Stimulated activated CD8-positive, alpha-beta memory T cell treated with anti-CD3 and anti-CD28 coated beads, Interleukin-2, amount 100 ng/mL, for 1 hour (primary cell): ENCODE measurements at places on chromosomes 12 and 14.

GRCh38 chr12:98121963-98122362 lies 393.4 kb upstream of the TMPO start:
- DNase-seq = no peak

DNA sequence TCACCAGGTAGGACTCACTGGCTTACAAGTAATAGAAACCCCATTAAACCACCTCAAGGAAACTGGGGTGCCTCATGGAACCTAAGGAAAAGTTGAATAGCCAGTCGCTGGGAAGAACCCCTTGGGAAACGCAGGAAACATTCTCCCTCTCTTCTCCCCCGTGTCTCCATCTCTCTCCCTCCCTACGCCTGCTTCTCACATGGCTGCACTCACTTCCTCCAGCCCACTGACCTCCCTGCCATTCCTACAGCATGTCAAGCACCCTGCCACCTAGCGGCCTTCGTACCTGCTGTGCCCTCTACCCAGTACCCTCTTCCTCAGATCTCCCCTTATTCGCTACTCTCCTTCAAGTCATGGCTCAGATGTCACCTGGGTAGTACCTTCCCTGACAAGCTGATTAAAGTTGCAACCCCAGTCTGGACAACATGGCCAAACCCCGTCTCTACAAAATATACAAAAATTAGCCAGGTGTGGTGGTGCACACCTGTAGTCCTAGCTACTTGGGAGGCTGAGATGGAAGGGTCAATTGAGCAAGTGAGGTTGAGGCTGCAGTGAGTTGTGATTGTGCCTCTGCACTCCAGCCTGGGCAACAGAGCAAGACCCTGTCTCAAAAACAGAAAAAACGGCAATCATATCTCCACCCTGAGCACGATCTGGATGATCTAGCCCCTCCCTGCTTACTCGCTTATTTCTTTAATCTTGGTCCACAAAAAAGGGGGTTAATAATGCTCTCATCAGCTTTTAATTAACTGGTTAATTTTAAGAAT lies 6.4 kb upstream of the DTX1 start:
- DNase-seq = no peak

- DNase-seq = no peak
These were observed 38.3 kb downstream of the SRGAP1 start for GRCh38 chr12:63882844-63883243.

DNA sequence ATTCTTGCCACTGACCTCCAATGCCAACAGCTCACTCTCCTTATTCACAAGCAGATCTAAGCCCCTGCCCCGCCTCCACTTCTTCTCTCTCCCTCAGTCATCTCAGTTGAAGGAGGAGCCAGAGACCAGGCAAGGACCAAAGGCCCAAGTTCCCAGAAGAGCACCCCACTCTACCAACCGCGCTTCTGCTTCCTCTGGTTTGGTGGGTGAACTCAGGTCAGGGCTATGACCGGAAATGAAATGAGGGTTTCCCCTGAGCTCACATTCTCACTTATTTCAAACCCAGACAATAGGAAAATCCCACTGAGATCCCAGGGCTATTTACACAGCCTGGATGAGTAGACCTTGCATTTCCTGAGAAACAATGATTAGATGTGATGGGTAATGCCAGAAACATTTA lies 9.9 kb downstream of the DPF3 start:
- DNase-seq = no peak

DNA sequence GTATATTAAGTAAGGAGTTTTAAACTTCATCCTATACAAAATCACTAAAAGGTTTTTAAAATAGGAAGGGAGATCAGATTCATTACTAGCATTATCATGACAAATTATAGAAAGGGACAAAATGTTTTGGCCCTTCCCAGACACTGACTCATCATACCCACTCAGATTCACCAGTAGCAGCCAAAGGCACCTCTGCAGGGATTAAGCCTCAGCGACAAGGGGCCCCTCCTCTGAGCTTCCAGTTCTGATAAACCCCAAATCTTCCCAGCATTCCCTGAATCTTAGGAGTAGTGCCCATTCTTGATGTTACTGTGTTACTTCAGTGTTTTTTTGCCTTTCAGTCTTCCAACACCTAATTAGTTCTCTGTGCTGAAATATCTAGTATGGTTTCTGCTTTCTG lies 14.5 kb downstream of the KRAS start:
- no peak for DNase-seq

DNA sequence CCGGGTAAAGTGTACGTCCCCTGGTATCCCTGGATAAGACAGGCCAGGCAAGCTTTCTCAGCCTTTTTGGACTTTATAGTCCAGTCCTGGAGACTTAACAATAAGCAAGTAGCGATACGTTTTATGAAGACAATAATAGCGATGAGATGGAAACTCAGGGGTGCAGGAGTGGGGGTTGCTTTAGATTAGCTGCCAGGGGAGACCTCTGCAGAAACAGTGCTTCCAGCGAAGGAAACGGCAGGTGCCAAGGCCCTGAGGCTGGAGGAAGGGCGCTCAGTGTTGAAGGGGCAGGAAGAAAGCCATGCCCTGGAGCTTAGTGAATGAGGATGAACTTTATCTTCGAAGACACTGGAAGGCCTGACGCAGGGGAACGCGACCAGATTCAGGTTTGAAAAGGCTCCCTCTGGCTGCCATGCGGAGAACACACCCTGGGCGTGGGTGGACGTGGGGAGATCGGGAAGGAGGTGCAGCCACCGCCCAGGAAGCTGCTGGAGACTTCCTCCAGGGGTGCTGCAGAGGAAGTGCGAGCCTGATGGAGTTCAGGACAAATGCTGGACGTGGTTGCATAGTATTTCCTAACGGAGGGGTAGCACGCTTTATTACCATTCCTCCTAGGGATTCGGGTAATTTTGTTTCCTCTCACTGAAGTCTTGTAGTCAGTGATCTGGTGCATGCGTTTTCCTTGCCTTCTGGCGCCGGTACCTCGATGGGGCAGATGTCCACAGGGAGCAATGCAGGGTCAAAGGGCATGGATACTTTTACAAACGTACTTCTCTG lies 26.1 kb upstream of the UBC start:
- peak; percentile 69 for DNase-seq

- no peak for DNase-seq
These were observed 379.2 kb downstream of the GRIN2B start for GRCh38 chr12:13602172-13602571.

GRCh38 chr14:101586531-101587430 lies 25.5 kb downstream of the DIO3 start:
- no peak for DNase-seq

DNA sequence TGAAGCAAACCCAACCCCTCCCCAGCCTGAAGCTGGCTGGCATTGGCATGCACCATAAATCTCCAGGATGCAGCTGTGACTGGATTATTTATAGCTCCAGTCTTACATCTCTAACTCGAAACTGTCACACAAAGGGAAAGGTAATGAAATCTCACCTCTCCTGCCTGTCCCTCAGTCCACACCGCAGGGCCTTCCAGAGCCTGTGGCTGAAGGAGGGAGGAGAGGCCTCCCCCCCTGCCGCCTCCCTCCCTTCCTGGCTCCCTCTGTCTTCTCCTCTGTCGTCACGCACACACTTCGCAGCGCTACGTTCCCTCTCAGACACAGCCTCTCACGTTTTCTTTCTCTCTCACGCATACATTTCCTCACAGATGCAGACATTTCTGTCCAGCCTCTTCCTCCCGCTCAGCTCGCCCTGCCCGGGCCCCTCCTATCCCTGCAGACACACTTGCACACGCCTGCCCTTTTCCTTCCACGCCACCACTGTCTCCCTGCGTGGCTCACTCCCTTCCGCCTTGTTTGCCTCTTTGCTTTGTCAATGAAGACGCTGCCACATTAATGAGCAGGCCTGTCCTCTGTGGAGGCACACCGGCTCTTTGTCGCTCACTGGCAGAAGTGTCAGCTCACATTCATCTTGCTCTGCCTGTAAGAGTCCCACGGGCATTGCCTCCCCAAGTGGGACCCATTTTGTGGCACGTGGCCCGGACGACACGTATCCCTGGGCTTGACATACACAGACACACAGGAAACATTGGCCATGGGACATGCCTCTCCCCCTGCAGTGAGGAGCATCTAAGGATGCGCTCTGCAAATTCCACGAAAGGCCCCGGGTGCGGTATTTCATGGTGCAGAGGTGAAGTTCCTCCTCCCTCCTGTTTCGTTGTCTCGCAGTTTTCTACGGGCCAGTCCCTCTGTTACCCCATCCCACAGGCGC lies 27.9 kb downstream of the IRF2BPL start:
- DNase-seq = no peak

DNA sequence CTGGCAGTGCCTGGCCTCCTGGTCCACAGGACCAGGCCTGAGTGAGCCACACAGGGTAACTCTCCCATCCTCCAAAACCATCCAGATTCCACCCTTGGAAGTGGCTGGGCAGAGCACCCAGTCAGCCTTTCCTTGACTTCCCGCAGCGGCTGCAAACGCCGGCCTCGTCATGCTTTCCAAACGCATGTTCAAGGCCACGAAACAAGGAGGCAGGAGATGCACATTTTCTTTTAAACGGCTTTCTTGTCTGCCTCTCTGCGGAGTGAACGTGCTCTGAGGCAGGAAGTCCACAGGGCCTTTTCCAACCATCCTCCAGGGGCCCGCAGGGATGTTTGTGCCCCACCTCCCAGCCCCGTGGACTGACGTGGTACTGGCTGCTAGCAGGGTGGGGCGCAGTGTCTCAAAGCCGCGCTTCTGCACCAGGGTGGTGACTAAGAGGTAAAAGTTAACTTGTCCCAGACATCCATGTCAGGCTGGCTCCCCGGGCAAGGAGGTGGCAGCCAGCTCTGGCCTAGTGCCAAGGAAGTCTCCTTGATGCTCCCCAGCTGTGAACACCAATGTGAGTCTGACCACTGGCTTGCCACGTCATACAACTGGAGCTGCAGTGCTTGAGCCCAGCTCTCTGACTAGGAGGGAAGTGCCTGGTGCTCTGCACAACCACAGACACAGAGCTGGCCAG lies 45.0 kb downstream of the KCNA5 start:
- DNase-seq = no peak

DNA sequence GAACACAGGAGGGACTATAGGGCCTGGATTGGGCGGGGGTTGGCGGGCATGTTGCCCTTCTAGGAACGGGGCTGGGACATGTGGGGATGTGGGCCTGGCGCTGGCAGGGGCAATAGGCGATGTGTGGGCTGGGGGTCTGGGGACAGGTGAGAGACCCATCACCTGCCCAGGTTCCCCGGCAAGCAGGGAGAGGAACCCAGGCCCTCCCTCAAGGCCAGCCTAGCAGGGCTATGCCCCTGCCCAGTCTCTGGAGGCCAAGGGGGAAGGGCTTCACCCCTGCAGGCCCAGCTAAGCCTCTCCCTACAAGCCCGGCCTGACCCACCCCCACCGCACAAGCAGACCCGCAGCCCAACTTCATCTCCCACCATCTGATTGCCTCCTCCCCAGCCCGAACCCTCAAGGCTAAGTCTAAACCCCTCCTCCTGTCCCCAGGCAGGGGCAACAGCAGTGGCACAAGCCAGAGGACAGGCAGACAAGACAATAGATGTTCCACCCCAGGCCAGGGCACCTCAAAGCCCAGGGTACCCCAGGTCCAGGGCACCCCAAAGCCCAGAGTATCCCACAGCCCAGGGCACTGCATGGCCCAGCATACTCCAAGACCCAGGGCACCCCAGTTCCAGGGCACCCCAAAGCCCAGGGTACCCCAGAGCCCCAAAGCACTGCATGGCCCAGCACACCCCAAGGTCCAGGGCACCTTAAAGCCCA lies 6.5 kb downstream of the JAG2 start:
- DNase-seq = no peak

- DNase-seq = no peak
These were observed 23.0 kb downstream of the PDE6H start for GRCh38 chr12:14995583-14996425.

DNA sequence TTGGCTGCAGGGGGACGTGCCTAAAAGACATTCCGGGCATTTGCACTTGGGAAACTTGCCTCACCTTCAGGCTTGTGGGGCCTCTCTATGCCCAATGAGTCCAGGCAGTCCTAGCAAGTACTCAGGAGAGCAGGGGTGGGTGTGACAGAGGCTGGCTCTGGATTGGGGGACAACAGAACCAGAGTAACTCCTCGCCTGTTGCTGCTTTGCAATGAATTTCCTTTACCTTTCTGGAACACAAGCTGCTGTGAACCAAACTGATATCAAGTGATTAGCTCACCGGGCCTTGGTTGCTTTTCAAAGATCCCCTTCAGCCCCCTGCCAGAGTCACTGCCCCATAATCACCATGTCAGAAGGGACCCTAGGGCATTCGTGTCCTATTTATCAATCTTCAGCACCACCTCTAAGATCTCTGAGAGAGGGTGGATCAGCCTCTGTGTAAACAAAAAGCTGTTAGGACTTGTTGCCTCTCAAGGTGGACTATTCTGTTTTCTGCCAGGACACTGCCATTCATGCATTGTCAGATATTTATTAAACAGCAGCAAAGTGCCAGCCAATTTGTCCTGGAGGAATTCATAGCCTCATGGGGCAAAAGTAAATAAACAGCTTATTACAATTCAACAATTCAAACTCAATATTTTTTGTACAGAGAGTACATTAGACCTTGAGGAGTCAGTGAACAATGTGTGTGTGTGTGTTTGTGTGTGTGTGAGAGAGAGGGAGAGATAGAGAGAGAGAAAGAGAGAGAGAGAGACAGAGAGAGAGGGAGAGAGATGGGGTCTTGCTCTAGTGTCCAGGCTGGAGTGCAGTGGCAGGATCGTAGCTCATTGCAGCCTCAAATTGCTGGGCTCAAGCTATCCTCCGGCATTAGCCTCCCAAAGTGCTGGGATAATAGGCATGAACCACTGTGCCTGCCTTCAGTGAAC lies 11.3 kb downstream of the NFATC4 start:
- DNase-seq = no peak

DNA sequence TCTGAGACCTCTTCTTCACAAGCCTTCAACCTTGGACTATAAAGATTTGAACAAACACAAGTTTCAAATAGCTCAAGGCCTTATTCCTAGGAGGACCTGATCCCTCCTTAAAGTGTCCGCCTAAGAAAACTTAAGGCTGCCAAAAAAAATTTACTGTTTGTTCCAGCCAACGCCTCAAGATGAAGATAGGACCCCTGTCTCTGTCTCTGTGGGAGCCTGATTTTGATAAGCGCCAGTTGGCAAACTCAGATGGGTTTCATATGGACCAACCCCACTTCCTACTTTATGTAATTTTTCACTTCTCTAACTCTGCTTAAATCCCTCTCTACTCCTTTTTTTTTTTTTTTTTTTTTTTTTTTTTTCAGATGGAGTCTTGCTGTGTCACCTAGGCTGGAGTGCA lies 11.0 kb downstream of the FKBP3 start:
- no peak for DNase-seq

DNA sequence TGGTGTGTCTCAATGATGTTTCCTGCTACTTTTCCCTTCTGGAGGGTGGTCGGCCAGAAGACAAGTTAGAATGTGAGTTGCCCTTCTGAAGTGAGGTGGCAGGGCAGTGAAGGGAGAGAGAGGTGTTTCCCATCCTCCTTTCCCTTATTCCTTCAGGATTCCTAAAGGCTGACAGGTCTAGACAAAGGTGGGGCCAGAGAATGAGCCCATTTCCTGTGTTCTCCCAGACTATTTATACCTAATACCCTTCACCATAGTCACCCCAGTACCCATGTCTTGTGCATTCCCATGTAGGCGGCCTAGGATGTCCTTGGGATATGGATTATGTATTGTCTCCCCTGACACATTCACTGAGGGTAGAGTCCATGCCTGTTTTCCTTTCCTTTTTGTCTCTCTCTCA lies 7.0 kb downstream of the DGKA start:
- no peak for DNase-seq
